Testis (tissue), 5 donors: ENCODE measurements at places on chromosomes 1 and 21. TPM values are rescaled to one million over a fixed set of nuclear protein-coding genes. Genes with fewer than 3 reads are reported as not detected.

DNA sequence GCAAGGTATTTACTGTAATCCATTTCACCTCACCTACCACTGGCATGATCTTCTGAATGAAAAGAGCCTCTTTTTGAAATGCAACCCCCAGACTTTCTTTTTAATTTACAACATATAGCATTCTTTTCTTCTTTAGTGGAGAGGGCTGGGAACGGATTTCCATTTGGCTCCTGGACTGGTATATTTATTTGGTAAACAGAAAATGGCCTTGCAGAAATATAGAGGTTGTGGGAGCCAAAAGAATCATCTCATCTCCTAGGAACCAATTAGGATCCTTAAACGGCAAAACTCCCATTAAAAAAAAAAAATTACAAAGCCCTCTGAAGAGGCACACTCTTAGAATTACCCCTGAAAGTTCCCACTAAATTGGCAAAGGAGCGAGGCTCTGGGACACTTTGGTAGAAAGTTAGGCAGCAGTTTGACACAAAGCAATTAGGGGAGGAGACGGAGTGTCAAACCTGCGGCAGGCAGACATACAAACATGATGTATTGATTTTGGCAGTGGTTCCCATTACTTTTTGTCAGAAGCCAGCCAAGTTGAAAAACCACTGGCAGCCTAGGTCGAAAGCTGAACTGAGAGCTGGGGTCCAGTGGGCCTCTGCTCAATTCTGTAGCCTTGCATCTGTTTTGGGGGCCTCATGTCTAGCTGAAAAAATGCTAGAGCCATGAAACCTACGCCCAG, 135.1 kb upstream of the MAGI3 start:
- DNase-seq, result no peak

- DNase-seq, result no peak
These were observed 40.9 kb upstream of the DAB1 start for GRCh38 chr1:57464756-57465155.

DNA sequence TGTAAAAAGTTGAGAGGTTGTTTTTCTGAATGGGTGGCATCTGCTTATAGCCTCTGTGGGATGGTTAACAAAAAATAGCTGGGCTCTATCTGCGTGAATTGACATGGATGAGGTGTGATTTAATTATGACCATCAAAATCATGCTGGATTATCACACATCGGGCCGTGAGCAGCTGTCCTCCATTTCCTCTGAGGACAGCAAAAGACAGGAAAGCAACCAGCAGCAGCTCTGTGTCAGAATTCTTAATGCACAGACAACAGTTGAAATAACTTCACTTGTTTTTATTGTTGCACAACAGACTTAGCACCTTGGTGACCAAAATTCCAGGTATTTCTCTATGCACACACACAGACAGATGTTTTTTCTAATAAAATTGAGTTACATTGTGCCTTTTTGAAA, 54.5 kb upstream of the LAPTM5 start:
- no peak for DNase-seq

DNA sequence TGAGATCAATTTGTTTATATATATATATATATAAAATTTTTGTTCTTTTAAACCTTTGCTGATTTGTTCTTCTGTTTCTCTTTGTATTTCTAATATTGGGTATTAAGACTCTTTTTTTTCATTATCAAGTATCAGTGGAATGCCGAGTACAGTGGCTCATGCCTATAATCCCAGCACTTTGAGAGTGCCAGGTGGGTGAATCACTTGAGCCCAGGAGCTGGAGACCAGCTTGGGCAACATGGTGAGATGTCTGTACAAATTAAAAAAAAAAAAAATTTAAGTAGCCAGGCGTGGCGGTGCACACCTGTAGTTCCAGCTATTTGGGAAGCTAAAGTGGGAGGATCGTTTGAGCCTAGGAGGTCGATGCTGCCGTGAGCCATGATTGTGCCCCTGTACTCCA, 67.1 kb downstream of the MAST2 start:
- DNase-seq, result no peak

DNA sequence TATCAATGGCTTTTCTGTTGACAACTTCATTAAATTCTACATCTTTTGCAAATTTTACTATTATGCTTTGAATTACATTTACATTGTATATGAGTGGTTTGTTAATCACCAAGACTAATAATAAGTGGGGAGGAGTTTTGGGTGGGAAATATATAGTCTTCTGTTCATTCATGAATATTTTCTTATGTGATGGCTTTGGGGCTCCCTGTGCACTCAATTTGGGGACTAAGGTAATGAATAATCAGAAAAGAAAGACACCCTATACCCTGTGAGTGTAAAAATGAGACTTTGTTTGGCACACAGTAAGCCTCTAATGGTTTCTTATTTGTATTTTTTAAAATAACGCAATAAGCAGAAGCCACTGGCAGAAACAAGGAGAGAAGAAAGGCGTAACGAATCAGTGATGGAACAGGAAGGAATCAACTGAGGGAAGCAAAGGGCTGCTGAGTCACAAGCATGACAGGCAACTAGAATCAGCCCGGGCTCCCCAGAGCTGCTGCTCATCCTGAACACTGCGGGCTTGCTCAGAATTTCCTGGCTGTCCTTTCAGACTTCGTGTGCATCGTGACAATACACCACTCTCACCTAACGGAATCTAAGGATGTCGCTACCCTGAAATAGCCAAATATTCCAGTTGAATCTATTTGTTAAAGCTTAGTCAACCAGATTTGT, 20.8 kb upstream of the RGS2 start:
- peak; percentile 51 for DNase-seq

DNA sequence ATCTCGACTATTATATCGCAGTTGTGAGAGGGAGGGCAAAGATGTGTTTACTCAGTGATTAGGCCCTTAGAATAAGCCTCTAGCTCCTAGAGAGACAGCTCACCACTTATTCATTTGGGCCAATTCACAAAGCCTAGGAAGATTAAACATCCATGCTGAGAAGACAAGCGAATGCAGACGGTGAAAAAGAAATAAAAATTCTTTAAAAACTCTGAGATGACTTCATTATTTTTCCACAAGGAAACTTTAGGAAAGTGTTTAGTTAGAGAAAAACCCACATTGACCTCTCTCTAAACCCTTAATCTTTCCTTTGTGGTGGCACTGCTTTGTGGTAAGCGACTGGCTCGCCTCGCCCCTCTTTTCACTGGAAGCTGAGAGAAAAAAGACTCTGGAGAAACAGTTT, 146.8 kb upstream of the DMRTA2 start:
- no peak for DNase-seq

GRCh38 chr1:2786329-2787162, 14.9 kb downstream of the TTC34 start:
- peak; percentile 58 for DNase-seq

DNA sequence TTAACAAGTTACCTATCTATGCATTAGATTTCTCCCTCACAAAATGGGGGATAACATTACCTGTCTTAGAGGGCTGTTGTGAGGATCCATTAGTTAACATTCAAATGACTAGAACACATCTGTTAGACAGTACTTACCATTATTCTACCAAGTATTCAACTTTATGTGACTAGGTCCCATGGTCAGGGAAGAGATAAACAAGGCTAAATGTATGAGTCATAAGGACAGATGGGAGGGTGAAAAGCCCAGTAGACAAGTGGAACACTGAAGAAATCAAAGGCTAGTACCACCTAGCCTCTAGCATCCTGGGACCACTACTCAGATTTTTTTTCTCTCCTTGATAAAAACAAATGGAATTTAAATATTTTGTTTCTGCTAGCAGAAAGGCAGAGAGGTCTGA, 9.0 kb upstream of the VHLL start:
- DNase-seq, result no peak

GRCh38 chr1:96365076-96365475, 356.5 kb upstream of the PTBP2 start:
- DNase-seq, result no peak

- DNase-seq, result no peak
These were observed 58.4 kb upstream of the KAZN start for GRCh38 chr1:14539953-14540563.

DNA sequence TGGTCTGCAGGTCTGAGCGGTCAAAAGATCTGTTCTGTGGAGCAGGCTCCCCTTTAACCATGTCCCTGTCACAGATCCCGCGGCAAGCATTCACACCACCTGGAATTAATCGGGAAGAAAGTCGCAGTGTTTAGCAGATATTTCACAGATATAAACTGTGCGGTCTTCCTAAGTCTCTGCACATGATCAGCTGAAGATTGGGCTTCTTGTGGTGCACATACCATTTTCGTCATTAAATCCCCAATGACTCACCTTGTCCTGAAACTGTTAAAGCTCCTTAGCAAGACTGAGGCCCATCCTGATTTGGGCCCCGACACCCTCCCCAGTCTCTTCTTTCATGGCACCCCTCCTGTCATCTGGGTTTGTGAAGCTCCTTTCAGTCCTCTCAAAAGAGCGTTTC, 158.8 kb downstream of the KIF26B start:
- no peak for DNase-seq

- no peak for DNase-seq
These were observed 44.6 kb downstream of the HMGB4 start for GRCh38 chr1:33908324-33908956.

DNA sequence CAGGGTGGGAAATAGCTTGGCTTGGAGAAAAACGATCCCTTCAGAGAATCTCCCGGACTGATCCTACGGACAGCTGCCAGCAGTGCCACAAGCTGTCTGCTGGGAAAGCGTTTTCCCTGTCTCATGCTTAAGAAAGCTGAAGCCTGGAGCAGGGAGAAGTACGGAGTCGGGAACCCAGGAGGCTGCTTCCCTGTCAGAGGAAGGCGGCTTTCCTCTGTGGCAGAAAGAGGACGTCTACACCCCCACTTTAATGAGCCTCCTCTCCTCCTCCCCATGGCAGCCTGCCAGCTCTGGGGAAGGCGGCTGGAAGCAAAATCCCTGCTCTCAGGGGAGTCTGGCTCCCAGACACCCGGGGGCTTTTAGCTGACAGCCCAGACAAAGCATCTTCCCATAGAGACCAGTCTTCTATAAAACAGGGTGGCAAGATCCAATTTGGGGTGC, 7.3 kb downstream of the KIF21B start:
- DNase-seq, result no peak

DNA sequence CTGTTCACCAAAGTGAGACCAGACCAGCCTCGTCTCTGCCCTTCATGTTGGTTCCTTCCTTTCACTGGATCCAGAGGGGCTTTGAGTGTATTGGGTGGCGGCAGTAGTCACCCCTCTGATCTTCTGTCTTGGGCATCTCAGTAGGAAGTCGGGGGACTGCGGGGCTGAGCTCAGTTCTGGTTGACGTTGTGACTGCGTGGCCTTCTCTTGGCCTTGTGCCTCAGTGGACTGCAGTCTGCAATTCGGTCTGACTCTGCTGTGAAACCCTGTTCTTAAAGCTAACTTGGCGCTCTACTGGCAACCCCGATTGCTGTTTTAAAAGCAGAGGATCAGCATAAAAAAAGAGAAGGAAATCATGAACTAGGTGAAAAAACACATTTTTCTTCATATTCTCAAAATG, 56.7 kb downstream of the SLC37A1 start:
- DNase-seq, result peak; percentile 9

DNA sequence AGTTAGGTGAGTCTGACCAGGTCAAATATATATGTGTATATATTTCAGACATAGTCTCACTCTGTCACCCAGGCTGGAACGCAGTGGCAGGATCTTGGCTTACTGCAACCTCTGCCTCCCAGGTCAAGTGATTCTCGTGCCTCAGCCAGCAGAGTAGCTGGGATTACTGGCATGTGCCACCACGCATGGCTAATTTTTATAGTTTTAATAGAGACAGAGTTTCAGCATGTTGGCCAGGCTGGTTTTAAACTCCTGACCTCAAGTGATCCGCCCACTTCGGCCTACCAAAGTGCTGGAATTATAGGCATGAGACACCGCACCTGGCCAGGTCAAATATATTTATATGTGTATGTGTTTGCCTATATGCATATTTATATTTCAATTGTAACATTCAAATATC, 581.5 kb upstream of the B3GALT2 start:
- DNase-seq, result no peak

GRCh38 chr1:3905953-3906671, 6.0 kb upstream of the C1orf174 start:
- no peak for DNase-seq

- DNase-seq, result no peak
These were observed 1602.9 kb downstream of the KCNT2 start for GRCh38 chr1:195005338-195005737.

DNA sequence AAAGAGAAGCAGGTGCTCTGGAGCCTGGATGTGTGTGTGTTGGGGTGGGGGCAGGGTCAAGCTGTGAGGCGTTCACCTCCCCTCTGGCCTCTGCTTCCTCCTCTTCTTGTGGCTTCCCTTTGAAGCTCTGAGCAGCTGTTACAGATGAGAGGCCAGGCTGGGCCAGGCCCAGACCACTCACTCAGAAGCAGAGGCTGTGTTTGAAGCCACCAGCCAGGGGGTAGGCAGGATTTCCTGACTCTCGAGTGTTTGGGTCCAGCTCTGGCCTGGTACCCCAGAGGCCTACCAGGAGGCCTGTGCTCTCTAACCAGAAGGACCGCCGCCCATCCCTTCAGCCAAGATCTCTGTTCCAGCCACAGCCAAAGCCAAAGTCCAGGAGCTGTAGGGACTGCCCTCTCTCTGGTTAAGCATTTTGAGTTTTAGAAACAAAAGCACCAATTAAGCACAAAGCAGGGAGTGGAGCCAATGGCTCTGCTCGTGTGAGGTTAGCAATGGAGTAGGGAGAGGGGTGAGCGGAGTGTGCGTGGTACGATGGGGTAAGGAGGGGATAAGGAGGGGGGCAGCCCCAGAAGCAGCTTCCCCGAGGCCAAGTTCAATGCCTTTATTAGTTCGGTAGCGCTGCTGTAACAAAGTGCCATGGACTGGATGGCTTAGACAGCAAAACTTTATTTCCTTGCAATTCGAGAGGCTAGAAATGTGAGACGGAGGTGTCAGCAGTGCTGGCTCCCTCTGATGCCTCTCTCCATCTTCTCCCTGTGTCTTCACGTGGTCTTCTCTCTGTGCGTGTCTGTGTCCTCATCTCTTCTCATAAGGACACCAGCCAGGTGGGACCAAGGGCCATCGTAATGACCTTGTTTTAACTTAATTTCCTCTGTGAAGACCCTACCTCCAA, 20.5 kb downstream of the RCSD1 start:
- DNase-seq, result no peak

GRCh38 chr1:69295265-69295664, 272.5 kb upstream of the LRRC7 start:
- DNase-seq, result no peak

GRCh38 chr1:233647073-233647472, 33.2 kb downstream of the KCNK1 start:
- no peak for DNase-seq

SYPL2 gene
- total RNA-seq, result 67.5 TPM

EFNA3 gene
- 7.5 TPM for total RNA-seq

FAM89A gene
- 8.4 TPM for total RNA-seq

MFAP2 gene
- 7.9 TPM for total RNA-seq

PLA2G2D gene
- not detected for total RNA-seq

SZT2 gene
- total RNA-seq, result 90.1 TPM

CXADR gene
- 87.0 TPM for total RNA-seq

ERICH3 gene
- 35.7 TPM for total RNA-seq

EVA1C gene
- 44.2 TPM for total RNA-seq

OPRD1 gene
- 0.63 TPM for total RNA-seq

KLF17 gene
- 7.6 TPM for total RNA-seq

SLC5A9 gene
- total RNA-seq, result 3.0 TPM

FAAH gene
- total RNA-seq, result 72.0 TPM
